Psoas muscle (tissue), 8 donors: ENCODE measurements at places on chromosomes 5 and 9. TPM values are rescaled to one million over a fixed set of nuclear protein-coding genes. Genes with fewer than 3 reads are reported as not detected.
A peak's percentile ranks its signal among the peaks of the same experiment; 100 is the strongest.

DNA sequence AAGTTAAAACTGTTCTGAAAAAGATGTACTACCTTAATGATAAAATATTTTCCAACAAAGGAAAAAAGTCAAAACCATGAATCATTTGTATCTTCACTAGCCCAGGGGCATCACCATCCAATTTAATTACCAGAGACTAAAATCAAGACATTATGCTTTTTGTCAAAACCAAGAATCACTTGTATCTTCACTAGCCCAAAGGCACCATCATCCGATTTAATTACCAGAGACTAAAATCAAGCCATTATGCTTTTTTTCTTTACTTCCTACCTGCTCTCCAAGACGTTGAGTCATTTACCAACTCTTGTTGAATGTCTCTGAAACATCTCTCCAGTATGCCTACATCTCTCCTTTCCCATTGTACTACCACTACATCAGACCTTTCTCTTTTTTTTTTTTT, 37.9 kb downstream of the FBXO38 start:
- DNase-seq = no peak

PCDHGA8 gene
- 0.30 TPM for polyA plus RNA-seq

DNA sequence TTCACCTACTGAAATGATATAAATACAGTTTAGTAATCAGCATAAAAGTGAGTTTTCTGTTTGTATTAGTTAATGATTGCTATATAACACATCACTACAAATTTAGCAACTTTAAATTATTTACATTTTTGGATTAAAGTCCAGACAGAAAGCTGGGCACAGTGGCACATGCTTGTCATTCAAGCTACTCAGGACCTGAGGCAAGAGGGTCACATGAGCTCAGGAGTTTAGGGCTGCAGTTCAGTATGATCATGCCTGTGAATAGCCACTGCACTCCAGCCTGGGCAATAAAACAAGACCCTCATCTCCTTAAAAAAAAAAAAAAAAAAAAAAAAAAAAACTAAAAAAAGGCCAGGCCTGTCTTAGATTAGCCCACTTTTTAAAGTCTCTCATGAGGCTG, 273.6 kb upstream of the CTNND2 start:
- DNase-seq = no peak

DNA sequence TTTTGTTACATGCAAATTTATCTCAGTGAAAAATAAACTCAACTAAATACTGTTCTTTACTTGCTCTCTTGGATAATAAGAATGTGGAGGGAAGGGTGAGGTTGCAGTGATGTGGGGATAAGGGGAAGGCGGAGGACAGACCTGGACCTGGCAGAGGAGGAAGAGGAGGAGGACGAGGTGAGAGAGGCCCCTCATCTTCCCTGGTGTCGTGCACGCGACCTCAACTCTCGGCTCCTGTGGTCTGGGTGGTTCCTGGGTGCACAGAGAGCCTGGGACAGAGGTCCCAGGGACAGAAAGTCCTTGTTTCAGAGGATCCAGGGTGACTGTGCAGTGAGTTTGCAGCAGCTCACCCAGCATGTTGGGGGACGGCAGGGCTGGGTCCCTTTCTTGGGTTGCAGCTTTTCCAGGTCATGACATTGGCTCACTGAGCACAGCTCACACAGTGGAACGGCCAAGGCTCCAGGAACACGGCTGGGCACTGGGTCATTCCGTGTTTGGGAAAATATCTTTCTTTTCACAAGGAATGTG, 37.7 kb upstream of the LPCAT1 start:
- no peak for DNase-seq

DNA sequence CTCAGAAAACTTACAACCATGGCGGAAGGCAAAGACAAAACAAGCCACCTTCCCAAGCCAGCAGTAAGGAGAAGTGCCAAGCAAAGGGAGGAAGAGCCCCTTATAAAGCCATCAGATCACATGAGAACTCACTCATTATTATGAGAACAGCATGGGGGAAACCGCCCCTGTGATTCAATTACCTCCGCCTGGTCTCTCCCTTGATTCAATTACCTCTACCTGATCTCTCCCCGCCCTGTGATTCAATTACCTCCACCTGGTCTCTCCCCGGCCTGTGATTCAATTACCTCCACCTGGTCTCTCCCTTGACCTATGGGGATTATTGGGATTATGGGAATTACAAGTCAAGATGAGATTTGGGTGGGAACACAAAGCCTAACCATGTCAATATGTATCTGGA, 467.3 kb upstream of the FTMT start:
- no peak for DNase-seq

- peak; percentile 75 for DNase-seq
Observed at GRCh38 chr5:151174612-151175101, 17.1 kb upstream of the ANXA6 start.

- no peak for DNase-seq
Observed at GRCh38 chr9:109401169-109401989, 80.5 kb upstream of the EPB41L4B start.

ASPN gene
- 1.2 TPM for polyA plus RNA-seq

- DNase-seq = no peak
Observed at GRCh38 chr5:145776886-145777285, 58.3 kb downstream of the PRELID2 start.

DNA sequence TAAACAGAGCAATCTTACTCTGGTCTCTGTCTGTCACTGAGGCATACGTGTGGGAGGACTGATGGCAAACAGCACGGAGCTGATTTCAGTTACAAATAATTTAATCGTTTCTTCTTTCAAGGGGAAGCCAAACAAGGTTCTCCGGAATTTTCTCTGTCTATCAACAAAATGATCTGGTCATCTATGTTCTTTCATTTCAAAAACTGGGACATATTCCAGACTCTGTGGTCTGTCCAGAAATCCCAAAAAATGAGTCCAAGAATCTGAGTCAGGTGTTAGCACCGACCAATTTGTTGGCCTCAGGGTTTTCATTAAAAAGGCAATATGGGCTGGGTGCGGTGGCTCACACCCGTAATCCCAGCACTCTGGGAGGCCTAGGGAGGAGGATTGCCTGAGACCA, 69.9 kb upstream of the ZNF608 start:
- no peak for DNase-seq

GRCh38 chr9:123319541-123320339, 36.3 kb upstream of the CRB2 start:
- no peak for DNase-seq

DNA sequence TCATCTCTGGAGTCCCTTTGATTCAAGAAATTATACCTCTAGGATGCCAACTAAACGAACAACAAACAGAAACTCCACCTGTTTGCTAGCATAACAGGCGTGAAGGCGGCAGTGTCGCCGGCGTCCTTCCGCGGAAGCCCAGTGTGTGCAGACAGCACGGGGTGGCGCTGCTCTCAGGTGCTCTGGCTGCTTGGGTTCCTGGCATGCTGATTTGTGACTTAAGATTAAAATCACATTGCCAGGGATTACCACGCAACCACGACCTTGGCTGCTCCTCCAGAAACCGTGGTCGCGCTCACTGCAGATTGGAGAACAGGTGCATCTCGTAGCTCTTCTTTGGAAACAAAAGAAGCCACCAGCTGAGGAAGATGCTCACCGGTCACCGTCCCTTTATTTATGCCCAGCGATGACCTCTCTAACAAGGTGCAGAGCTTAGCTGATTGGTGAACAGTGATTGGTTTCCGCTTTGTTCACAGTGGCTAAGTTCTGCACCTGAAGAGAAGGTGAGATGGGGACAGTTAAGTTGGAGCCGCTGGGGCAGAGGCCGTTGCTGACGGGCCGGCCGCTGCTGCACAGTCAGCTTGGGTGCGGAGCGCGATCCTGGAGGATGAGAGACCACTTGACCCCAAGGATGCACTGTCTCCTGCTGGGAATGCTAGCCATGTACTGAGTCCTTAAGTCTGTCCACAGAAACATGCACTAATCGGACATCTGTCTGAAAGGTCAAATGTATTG, 232.3 kb downstream of the FANCC start:
- DNase-seq = peak; percentile 62

FKTN gene
- 1.7 TPM for polyA plus RNA-seq

GRCh38 chr9:114930056-114930812, at the start of gene TNFSF8:
TSS of gene TNFSF8 (minus strand) at chr9:114930591. CDS start at chr9:114930303, 288 bp downstream.
- DNase-seq = peak; percentile 53

DNA sequence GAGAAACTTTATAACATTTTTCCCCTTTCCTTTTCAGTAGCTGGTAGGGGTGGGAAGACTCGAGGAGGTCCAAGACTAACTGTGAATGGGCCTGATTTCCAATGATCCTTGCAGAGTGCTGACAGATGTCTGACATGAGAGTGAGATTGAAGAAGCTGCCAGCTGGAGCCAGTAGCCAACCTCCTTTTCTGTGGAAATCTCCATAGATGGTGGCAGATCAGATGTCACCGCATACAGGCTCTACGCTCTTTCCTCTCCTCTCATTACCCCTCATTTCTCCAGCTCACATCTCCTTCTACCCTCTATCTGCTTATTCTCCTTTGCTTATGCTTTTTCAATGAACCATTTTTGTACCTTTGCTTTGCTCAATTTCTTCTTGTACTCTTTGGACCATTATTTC, 395.2 kb upstream of the TNC start:
- no peak for DNase-seq

DNA sequence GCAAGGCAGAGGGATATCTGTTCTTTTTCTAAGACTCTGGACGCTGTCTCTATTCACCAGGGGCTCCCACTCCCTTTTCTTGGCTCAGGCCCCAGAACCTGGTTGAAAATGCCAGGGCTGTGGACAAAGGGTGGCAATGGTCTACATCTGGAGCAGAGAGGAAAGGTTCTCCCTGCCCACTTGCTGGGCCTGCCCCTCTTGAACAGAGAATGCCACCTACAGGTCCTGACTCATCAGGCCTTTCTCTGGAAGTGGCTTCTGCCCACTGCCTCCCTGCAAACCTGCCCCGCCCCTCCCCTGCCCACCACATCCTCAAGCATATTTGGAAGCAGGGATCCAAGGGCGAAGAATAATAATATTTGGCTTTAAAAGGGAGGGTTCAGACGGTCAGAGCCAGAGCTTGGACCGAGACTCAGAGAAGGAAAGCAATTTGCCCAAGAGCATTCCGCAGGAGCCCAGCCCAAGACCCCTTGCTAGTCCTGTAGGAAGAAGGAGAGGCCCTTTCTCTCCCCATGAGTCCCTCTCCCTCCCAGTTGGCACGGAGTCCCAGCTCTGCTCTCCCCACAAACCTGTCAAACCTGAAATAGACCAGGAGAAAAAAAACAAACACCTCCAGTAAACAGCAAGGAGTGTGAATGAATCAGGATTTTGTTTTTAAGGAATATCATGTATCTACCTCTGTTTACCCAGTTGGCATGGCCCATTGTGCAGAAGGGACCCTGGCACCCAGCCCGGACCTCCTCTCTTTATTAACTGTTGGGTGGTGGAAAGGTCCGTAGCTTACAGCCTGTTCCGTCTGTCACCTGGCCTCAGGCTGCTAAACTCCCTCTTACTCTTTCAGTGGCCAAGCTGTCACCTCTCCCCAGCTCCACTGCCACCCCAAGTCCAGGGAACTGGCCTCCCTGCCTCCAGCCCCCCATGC, 37.7 kb upstream of the STXBP1 start:
- DNase-seq = no peak

DNA sequence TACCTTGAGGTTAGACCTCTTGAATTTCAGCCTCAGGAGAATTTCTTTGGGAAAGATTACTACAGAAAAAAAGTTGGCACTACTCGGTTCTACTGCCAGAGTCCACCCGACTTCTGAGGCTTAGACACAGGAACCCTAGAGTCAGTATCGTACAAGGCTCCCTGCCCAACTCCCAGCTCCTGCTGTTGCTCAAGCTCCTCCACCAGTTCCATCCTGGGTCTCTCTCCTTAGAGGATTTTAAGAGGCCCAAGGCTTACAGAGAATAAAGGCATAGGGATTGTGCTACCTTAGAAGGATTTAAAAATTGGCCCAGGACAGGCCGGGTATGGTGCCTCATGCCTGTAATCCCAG, 29.0 kb upstream of the SSBP2 start:
- no peak for DNase-seq

GRCh38 chr5:91245074-91245452, 138.1 kb downstream of the ARRDC3 start:
- DNase-seq = peak; percentile 60

DNA sequence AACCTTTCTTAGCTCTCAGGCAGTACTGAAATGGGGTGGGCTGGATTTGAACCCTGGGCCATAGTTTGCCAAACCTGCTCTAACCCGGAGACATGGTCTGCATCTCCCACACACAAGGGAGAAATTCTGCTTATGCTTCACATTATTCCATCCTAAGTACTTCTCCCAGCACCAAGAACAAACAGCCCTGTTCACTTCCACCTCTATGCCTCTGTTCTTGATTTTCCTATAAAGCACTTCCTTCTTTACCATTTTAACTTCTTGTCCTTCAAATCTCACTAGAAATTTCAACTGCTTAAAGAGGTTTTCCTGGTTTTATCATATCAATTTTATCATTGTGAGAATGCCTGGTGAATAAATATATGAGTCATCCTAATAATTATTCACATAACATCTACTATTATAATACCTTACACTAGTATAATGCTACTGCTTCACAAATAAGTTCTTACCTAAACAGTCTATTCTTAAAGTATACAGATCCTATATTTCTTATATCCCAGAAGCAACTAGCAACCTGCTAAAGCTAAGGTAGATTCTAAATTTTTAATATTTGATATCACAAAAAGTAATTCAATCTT, 12.7 kb downstream of the FEM1C start:
- DNase-seq = no peak
